ENCODE measurements at places on chromosomes 5 and 9.

- DNase-seq, result peak; percentile 42
These were observed 26.6 kb downstream of the NR5A1 start for GRCh38 chr9:124480621-124480981.

GRCh38 chr5:92553326-92553725 is 1027.7 kb downstream of the NR2F1-AS1 start:
- no peak for DNase-seq

DNA sequence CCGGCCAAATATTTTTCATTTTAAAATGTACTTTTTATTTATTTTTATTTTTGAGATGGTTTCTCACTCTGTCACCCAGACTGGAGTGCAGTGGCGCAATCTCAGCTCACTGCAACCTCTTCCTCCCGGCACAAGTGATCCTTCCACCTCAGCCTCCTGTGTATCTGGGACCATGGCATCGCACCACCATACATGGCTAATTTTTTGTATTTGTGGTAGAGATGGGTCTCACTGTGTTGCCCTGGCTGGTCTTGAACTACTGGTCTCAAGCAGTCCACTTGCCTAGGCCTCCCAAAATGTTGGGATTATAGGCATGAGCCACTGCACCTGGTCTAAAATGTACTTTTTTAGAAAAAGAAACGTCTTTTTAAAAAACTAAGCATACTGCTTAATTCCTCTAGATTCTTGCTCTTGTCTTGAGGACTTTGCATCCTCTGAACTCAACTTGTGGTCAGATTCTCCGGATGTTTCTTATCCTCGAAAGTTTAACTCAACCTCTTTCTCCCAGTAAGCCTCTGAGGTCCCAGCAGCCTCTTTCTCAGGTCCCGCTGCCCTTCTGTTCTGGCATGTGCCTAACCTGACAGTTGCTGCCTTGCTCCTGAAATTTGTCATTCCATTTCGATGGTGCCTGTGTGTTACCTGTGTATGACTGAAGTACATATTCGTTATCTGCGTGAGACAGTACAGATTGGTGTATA is 63.0 kb downstream of the TRIO start:
- DNase-seq, result no peak

GRCh38 chr9:126915846-126916543 is 1.4 kb downstream of the RALGPS1 start:
- DNase-seq, result peak; percentile 50

DNA sequence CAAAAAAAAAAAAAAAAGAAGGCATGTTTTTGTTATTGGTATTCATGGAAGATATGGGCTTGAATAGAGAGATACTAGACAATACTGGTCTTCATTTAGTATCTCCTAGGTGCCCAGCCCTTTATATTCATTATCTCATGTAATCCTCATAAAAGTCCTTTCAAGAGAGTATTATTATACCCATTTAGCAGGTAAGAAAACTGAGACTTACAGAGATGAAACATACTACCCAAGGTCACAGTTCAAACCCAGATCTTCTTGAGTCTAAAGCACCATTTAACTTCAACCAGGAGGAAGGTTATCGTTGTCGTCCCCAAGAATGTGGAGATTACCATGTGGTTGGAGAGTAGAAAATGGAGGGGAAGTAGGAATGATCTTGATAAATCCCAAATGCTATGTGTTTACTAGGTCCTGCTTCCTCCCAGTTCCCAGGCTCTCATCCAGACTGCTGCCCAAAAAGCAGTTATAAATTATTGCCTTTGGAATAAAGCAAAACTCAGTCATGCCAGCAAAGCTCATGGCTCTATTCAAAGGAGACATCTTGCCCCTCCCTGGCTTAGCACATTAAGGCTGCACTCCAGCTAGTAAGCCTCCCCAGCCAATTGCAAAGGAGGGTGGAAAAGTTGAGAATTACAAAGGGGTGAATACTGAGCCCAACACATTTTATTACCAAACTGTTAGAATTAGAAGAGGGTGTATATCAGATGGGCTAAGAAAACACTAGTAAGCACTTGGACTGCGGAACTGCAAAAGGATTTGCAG is 163.9 kb downstream of the PIK3R1 start:
- no peak for DNase-seq

DNA sequence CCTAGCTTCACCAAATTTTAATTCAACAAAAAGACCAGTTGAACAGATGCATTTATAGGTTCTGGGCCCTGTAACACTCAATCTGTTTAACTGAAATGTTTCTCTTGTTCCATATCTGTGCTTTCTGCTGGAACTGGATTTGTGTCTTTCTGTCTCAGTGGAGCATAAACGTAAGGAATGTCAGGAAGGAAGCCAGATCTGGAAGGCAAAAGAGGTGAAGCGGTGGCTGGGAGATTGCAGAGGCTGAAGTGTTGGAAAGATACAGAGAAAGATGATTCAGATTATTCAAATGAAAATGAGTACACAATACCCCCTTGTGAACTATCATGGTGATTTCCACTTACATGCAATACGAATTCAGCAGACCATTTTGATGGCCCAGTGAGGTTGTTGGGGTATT is 406.8 kb downstream of the BRINP1 start:
- DNase-seq, result no peak

DNA sequence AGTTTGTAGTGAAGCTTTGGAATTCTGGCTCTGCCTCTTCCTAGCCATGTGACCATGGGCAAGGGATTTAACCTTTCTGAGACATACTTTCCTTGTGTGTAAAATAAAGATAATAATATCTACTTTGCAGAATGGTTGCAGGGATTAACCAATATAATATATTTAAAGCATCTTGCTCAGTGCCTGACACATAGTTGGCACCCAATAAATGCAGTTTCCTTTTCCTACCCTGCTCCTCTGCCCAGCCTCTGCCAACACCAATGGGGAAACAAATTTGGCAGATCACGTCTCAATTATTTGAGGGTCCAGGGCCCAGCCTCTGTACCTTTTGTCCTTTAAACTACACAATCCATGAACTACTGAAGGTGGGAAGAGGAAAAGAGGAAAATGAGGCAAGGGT is 91.1 kb downstream of the NRG2 start:
- DNase-seq, result no peak

DNA sequence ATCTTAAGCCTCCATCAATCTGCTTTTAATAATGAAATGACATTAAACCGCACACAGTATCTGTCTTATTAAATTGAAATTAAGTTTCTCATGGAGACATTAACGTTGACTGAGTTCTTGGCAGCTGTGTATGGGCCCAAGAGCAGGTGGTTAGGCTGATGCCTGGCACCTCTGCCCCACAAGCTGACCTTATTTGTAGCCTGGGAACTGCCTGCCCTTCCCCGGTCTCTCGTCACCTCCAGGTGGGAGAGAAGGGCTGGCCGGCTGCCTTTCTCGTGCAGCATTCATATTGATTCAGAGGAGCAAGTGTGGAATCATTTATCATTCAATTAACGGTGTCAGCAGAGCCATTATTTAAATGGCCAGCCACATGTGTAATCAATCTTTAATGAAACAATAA is 53.0 kb upstream of the FCN1 start:
- DNase-seq, result peak; percentile 1

GRCh38 chr9:6929441-6930215 is 171.9 kb downstream of the KDM4C start:
- DNase-seq, result no peak

DNA sequence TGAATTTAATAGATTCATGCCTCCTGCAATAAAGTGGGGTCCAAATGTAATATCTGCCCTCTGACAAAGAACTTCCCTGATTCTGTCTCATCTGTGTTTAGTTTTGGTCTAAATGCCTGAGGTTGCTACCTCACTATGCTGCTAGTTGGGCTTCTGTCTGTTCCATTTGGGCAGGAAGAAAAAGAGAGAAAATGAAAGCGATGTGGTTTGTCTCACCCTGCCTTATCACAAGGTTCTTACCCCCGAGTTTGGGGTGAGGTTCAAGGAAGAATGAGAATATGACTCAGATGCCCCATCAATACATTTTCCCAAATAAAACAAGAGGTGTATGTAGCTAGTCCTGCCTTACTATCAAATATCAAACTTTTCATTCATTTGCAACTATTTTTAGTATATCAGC is 132.1 kb upstream of the MTAP start:
- no peak for DNase-seq

DNA sequence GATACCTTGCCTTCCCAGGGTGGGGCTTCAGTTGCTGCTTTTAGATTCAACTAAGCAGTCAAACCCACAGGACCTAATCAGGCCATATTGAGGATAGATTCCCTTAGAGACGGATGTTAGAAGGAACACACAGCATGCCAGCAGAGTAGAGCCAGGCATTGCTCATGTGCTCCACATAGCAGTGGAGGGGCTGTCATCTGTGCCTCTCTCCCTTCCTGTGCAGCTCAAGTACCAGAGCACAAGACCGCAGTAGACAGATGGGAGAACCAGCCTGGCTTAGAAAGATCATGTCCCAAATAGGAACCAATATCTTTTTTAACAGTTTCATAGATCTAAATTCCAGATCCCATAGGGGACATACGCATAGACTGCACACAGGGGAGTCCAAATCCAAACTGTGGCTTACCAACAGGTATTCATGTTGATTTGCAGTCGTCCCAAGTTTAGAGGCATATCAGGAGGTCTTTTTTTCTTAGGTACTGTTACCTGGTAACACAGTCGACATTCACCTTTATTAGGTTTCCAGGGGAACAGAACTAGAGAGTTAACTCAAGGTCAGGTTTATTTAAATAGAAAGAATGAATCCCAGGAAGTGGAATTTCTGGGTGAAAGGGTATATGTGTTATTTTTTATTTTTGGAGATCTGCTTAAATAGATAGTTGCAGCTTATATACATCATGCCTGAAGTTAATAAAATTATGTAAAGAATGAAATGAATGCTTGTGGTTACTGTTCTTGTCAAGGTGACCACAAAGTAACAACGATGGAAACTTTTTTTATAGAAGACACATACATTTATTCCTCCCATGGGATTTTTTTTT is 43.5 kb upstream of the PCAT7 start:
- DNase-seq, result no peak

GRCh38 chr9:17578577-17578910 is 322 bp upstream of the SH3GL2 start:
- DNase-seq, result no peak

- no peak for DNase-seq
These were observed 101.6 kb upstream of the SPRY4 start for GRCh38 chr5:142426129-142427014.

- no peak for DNase-seq
These were observed at the start of gene OR13C4 for GRCh38 chr9:104527109-104527508. TSS of gene OR13C4 (minus strand) at chr9:104527209. CDS start at chr9:104527209, 0 bp downstream.

DNA sequence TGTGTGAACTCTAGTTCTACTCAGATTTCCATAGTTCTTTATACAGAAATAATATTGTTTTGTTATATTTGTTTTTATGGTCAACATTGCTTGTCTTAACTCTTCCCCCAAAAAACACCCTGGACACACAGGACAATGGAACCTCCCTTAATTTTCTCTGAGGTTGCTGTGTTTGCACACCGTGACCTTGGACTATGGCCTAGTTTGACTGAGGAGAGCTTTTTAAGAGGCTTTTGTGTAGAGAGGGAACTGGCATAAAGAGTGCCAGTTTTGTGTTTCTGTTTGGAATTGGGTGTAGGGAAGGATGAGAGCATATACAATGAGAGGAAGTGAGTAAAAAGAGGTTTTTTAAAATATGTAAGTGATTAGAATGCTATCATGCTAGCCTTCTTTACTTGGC is 101.1 kb upstream of the MEF2C start:
- DNase-seq, result no peak

Data from Caco-2 (cell line).